SK-N-SH treated with all-trans-retinoic acid at 6 μM for 48 hours (cell line): ENCODE measurements at places on chromosomes 3 and 15.

GRCh38 chr15:63991706-63992105 lies 54.6 kb downstream of the DAPK2 start:
- ATAC-seq = no peak

DNA sequence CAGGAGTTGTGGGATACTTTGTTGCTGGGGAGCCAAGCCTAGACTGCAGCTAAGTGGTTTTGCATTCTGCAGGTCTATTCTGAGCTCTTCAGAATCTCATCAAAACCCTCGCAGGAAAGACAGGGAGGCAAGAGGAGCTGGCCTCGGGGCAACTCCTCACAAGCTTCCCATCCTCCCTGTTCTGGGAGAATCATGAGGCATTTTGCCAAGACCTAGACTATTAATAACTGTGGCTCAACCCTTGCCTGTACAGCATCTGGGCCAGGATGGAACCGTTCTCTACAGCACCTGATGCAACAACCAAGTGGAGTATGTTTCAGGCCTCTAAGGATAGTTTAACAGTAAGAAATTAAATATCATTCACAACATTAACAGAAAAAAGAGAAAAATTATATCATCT lies 20.2 kb upstream of the SLC6A20 start:
- ATAC-seq = no peak

DNA sequence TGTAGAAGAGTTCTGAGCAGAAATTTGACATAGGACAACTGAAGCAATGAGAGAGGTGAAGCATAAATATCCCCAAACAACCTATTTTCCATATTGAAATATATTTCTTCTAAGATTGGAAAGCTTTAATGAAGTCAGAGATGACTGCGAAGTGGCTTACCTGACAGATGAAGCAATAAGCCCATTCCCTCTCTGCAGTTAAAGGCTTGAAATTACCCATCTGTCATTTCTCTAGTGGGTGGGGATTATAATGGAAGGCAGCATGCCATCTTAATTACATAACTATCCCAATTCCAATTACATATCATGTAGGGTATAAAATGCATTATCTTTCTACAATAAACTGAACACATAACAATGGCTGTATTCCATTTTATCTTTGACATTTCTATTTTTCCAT lies 1070.5 kb downstream of the SI start:
- no peak for ATAC-seq

DNA sequence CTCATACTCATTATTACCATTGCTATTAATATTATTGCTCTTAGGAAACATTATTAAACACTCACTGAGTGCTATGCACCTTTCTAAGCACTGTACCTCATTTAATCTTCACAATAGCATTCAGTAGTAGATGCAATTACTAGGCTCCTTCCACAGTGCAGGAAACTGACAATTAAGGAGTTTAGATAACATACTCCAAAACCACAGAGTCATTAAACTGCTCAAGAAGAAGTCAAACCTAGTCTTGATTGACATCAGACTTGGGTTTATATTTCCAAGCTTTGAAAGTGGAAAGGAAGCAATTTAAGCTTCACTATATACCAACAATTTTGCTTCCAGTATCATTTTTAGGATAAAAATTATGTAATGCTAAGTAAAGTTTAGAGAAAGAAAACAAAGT lies 490.1 kb upstream of the ARRDC4 start:
- ATAC-seq = no peak

GRCh38 chr3:33130144-33130543 lies 16.3 kb downstream of the CRTAP start:
- no peak for ATAC-seq

- no peak for ATAC-seq
Observed at GRCh38 chr3:174362556-174362955, 496.6 kb upstream of the NAALADL2 start.

GRCh38 chr3:55286693-55287092 lies 200.4 kb downstream of the WNT5A start:
- ATAC-seq = no peak

DNA sequence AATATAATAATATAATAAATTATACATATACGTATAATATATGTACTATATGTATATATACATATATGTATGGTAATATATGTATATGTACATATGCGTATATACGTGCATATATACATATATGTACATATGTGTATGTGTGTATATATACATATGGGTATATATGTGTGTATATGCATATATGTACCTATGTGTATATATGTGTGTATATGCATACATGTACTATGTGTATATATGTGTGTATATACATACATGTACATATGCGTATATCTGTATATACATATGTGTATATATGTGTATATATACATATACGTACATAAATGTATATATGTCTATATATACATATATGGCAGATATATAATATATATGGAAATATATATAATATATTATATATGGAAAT lies 74.8 kb upstream of the ST3GAL6 start:
- ATAC-seq = no peak

DNA sequence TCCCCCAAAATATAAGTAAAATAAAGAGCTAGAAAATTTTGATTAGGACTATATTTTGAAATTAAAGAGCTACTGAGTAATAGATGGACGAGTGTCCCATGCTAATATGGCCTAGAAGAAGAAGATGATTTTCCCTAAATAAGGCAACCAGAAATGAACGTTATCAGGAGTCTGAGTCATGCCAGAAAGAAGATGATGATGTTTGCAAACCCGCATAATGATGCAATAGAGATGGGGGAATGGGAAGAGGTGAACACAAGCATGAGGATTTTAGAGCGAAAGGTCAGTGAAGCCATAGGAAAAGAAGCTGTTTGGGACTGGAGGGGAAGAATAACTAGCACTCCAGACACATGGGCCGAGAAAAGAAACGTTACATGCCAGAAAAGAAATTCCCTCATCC lies 71.7 kb downstream of the FGF12 start:
- ATAC-seq = no peak

DNA sequence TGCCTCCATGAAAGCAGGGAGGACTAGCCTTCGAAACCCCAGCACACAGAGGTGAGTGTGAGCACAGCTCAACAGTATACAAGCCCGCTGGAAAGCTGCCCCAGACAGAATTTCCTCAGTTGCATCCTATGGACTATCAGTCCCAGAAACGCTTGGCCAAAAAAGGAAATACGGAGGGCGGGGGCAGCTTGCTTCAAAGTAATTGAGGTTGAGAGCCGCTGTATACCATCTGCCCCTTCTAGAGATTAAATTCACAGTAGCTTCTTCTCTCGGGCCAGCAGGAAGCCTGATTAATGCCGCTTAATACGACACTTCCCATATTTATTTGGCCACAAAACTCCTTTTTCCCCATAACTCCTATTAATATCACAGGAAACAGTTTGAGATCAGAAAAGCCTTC lies 88.7 kb downstream of the LIPC start:
- no peak for ATAC-seq

DNA sequence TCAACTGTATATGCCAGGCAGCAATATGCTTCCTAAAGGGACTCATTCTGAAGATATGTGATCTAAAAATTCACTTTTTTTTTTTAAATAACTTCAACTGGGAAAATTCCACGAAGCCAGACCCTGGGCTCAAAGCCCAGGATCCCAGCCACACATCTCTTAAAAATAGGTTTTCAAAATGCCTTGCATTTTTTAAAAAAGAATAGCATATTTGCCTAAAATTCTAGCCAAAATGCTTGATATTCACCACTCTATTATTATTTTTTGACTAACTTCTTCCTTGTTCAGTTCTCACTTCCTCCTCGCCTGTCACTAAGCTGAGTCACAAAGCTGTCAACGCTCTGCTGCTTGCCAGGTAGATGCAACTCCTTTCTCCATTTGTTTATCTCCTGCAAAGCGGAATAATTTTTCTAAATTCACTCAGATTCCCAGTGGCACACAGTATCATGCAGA lies 28.0 kb upstream of the VGLL4 start:
- peak; percentile 75 for ATAC-seq

DNA sequence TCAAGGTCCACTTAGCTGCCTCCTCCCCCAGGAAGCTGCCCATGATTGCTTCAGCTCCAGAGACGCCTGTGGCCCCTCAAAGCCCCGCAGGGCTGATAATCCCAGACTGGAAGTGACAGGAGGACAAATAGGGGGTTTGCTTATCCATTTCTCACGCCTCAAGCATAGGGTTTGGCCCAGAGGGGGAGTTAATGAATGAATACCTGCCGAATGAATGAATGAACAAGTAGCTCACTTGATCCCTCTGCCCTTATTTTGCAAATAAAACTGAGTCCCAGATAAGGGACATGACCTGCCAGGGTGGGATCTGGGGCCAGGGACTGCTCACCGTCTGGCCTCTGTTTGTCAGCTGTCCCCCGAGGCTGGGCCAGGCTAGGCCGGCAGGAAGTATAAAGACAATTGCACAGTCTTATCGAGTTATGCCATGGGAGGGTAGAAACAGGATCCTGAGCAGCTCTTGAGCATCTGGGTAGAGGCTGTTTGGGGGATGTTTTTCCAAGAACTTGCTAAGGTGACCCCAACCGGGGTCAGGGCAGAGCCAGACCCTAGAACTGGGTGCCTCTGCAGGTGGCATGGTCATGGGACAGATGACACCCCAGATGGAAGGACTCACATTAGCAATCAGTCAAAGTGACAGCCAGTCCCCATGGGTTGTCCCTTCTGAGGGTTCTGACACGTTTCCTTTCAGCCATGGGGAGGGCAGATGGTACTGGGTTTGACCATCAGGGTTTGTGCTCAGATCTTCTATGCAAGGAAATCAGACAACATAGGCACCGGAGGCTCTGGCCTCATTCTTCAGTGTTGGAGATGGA lies 45.0 kb downstream of the IQSEC1 start:
- ATAC-seq = no peak

DNA sequence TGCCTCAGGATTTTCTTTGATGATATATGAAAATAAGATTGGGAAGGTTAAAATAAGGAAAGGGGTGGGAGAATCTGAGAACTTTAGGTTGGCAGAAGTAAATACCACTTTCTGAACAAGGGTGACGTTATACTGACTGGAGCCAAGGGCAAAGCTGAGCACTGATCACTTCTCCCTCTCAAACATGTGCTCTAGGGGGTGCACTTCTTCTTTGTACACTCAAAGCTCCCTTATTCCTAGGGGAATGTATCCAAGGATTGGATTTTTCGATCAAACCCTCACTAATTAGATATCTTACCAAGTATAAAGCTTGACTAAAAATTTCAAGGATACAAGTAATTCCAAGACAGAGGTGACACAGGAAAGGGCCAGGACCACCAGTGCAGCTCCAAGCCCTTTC lies 243.9 kb upstream of the UMPS start:
- ATAC-seq = peak; percentile 37; the same call in 1 of the 3 replicates

DNA sequence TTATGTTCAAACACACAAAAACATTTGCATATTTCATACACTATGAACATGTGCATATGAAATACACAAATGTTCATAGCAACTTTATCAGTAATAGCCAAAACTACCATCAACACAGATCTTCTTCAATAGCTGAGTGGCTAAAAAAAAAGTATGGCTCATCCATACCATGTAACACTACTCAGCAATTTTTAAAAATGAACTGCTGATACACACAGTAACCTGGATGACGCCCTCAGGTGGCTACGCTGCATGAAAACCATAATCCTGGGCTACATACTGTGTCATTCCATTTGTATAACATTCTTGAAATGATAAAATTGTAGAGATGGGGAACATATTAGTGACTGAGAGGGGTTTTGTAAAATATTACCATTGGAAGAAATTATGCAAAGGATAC lies 243.6 kb downstream of the MAGI1 start:
- no peak for ATAC-seq
